ENCODE measurements at places on chromosomes 3 and 15. TPM values are rescaled to one million over a fixed set of nuclear protein-coding genes. Genes with fewer than 3 reads are reported as not detected.

Gene DAPK2
- total RNA-seq, result 4.4 TPM

Gene PRSS50
- 0.54 TPM for total RNA-seq

Gene BFSP2
- not detected for total RNA-seq

Gene LIPC
- not detected for total RNA-seq

Gene EFHB
- 0.27 TPM for total RNA-seq

Gene TTBK2
- total RNA-seq, result 24.4 TPM

Gene FEZF2
- not detected for total RNA-seq

Gene DPPA2
- not detected for total RNA-seq

Gene ESYT3
- 1.2 TPM for total RNA-seq

Gene PLA2G4D
- total RNA-seq, result not detected

All from gastroesophageal sphincter (tissue), 4 donors.